Renal cortical epithelial cell (primary cell): ENCODE measurements at places on chromosomes 11 and 22. TPM values are rescaled to one million over a fixed set of nuclear protein-coding genes. Genes with fewer than 3 reads are reported as not detected.

- no peak for DNase-seq
These were observed 19.6 kb downstream of the VPS37C start for GRCh38 chr11:61141601-61142028.

- no peak for DNase-seq
These were observed 2.7 kb downstream of the CCDC87 start for GRCh38 chr11:66589996-66590675.

DNA sequence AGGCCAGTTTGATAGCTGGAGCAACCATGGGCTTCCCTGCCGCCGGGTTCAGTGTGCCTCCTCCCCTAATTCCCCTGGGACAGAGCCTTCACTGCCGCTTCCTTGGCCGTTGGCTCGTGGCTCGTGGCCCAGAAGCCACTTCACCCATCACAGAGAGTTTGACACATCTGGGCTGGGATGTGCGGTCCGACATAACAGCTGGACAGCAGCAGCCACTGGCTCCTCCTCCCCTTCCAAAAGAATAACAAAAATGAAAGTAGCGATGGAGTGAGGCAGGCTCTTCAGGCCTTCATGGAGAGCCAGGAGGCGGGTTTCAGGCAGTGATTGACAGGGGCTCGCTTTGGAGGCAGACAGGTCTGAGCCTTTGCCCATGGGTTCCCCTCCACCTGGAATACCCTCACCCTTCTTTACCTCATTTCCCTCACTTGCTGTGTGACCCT, 8.2 kb downstream of the CREB3L1 start:
- no peak for DNase-seq

GRCh38 chr22:37782340-37783168, 25.2 kb upstream of the GCAT start:
- DNase-seq = no peak

GRCh38 chr11:31987118-31988005, 103.5 kb upstream of the RCN1 start:
- no peak for DNase-seq

DNA sequence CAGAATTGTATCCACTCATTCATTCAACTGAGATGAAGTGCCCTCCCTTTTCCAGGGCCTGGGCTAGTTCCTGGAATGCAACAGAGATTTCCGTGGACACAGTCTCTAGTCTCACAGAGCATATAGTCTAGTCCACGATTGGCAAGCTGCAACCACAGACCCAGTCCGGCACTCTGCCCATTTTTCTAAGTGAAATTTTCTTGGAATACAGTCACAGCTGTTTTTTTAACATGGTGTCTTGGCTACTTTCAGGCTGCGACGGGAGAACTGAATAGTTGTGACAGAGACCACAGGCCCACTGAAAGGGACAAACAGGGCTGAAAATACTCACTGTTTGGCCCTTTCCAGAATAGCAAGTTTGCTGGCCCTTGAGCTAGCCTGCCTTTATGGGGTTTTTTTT, 29.2 kb downstream of the ALG12 start:
- no peak for DNase-seq

DNA sequence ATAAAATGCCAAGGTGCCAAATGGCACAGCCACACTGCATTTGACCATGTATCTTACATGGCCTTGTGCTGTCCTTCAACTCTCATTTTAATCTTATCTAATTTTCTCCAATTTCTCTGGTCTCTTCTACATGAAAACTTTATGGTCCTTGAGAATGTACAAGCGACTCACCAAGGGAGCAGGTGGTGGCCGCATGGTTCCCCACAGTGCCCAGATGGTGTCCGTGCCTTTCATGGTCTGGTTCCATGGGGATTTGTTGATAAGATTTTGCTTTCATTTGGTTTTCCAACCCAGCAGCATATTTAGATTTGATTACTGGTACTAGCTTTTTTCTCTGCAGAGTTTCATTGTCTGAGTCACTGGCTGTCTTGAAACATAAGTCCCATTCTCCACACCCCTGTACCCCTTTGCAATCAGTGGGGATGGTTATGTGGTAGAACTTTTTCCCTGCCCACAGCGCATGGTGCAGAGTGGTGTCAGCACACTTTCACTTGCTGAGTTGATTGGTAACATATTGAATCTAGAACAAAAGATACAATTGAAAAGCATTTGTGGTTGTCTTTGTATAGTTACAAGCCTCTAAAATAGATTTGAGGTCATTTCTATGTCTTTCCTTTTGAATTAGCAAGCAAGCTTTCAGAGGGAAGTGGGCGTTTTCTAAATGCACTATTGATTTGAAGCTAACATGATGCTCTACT, 24.1 kb downstream of the ZNRF3 start:
- DNase-seq = peak; percentile 78

- peak; percentile 11 for DNase-seq
These were observed 244.7 kb downstream of the SOX6 start for GRCh38 chr11:16111690-16112089.

GRCh38 chr11:72685560-72686480, 11.6 kb upstream of the PDE2A start:
- DNase-seq = no peak

GRCh38 chr22:17678817-17679385, 40.3 kb downstream of the BCL2L13 start:
- no peak for DNase-seq

DNA sequence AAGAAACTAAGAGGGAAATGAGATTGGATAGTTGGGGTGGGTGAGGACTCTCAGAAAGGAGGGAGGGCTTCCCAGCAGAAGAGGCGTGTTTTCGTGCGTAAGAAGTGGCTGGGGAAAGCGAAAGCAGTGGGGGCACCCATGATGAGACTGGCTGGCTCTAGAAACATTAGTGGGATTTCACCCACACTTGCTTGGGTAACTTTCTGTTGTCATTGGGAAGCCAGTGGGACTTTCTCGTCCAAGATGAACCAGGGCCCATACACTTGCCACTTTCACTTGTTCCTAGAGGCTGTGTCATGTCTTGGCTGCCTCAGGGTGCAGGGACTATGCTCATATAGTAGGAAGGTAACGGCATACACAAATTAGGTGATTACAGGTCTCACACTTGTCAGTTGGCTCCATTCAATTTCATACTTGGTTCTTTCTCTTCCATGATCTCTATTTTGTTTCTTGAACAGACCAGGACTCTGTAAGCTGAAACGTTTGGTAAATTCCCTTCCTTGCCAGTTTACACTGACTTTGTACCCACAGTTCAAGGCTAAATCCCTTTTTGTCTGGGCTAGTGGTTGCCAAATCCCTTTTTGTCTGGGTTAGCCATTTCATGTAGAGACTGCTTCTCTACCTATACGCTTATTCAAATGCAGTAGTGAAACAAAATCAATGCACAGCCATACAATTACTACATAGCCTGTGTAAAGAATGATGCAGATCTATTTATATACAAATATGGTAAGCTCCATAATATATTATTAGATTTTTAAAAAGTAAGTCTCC, 42.0 kb upstream of the CXCR5 start:
- DNase-seq = no peak

DNA sequence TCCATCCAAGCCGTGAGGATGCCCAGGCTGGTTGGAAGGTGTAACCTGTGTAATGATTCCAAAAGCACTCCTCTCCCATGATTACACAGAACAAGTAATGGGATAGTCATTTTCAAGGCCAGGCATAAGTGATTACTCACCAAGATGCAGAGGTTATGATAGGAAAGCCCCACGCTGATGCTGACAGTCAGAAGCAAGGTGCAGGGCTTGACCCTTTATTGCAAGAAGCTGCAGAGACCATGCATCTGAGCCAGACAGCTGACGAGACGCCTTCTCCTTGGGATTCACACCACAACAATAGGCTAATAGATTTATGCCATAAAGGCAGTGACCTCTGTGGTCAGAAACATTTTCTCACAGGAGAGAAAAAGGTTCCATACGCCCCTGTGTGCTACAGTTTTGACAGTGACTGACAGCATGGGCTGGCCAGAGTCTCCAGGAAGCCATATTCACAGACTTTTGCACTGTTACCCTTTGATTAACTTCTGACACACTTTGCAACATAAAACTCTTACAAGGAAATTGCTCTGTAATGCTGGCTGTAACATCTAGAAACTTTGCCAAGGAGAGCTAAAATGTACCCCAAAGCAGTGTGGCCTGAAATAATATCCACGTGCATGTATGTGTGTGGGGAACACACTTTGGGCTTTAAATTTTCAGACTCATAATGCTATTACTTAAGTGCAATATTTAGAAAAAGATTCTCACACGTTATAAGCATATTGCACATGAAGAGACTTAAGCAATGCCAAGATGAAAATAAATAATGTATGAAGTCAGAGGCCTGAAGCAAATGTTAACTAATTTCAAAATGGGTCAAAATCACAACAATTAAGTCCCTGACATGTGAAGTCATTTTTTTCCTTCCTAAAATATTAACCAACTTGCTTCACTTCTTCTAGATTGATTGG, 1079.0 kb upstream of the TENM4 start:
- peak; percentile 44 for DNase-seq

DNA sequence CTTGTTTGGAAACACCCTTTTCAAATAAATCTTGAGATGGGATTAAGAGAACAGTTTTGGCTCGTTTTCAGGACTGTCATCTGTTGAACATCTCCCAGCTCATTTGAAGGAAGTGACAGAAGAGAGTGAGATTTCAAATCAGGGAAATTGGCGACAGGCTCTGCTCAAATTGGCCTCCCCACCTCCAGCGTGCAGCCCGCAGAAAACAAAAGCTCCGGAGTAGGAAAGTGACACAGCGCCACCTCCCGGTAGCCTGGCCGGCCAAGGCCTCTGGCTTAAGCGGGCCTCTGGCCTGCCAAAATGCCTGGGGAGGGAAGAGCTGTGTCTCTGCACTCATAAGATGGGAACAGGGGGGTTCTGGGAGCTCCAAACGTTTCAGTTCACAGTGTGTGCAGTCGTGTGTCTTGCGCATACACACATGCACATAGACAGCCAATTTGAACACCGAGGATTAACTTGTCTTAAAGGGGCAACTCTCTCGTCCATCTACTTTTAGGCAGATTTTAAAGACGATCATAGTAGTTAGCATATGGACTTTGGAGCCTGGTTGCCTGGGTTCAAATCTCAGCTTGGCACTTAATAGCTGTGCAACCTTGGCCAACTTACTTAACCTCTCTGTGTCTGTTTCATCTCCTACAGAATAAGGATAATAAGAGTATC, 132.7 kb upstream of the RCN1 start:
- DNase-seq = no peak

DNA sequence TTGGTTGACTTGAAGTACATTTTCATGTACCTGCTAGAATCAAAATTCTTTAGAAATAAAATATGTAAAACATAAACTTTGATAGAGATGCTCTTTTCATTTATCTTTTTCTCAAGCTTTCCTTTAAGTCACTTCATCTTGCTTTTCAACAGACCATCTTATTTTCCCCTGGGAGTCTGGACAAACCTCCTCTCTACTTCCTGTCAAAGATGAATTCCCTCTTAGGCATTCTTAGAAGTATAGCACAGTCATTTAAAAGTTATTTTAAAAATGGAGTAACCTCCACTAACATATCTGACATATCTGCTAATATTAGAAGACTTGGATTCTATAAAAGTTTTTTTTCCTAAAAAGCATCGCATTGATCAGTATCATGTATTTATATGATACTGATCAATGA, 84.8 kb upstream of the PAX6 start:
- no peak for DNase-seq

DNA sequence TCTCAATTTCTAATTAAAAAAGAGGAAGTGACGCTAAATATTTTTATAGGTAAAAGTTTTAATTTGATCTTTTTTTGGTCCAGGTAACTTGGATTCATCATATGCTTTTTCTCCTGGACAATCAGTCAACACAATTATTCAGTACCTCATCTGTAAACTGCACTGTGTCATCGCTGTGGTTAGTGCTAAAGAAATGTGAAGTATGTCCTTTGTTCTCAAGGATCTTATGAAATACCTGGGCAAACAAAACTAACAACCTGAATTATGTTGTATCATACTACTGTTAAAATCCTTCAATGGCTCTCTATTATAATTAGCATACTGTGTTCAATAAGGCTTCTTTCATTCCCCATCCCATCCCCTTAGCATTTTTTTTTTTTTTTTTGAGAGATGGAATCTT, 19.9 kb upstream of the SCN3B start:
- DNase-seq = peak; percentile 6

DNA sequence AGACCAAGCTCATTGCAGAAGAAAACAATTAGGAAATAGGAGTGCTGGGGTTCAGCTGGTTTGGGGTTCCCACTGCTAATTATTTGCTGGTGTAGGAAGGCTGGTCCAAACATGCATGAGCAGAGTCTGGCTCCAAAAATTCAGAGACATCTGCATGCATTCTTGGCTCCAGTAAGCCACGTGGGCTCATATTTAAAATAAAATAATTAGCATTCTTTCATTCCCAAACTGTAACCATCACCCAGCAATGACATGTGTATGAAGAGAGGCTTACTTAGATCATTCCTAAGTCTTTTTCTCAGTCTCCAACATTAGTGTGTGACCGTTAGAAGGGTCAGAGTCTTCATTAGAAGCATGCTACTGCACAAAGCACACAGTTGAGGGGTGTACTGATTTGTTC, 58.4 kb downstream of the EFCAB6 start:
- no peak for DNase-seq

GRCh38 chr11:76336597-76336996, 44.3 kb downstream of the THAP12 start:
- no peak for DNase-seq

GRCh38 chr11:62931499-62932278, 10.5 kb upstream of the CHRM1 start:
- DNase-seq = no peak

TUB gene
- under 0.01 and 0.55 TPM in 2 replicates for total RNA-seq

CRYBB2 gene
- 1.2 TPM in 1 of 2 replicates, not detected in the other for total RNA-seq

C2CD3 gene
- total RNA-seq = 11.6 and 27.6 TPM in 2 replicates

ARHGAP20 gene
- total RNA-seq = 0.05 TPM in 1 of 2 replicates, not detected in the other

MS4A7 gene
- total RNA-seq = not detected in 2 replicates

SCGB2A2 gene
- not detected in 2 replicates for total RNA-seq

PGA4 gene
- total RNA-seq = not detected in 2 replicates

RAB39A gene
- total RNA-seq = 0.10 TPM in 1 of 2 replicates, not detected in the other

EIF1AD gene
- 38.0 and 39.0 TPM in 2 replicates for total RNA-seq
